GM12864 (cell line): ENCODE measurements at places on chromosomes 7 and 10.
A peak's percentile ranks its signal among the peaks of the same experiment; 100 is the strongest.

GRCh38 chr10:93062514-93063143 lies 2.0 kb downstream of the CYP26C1 start:
- DNase-seq: no peak

DNA sequence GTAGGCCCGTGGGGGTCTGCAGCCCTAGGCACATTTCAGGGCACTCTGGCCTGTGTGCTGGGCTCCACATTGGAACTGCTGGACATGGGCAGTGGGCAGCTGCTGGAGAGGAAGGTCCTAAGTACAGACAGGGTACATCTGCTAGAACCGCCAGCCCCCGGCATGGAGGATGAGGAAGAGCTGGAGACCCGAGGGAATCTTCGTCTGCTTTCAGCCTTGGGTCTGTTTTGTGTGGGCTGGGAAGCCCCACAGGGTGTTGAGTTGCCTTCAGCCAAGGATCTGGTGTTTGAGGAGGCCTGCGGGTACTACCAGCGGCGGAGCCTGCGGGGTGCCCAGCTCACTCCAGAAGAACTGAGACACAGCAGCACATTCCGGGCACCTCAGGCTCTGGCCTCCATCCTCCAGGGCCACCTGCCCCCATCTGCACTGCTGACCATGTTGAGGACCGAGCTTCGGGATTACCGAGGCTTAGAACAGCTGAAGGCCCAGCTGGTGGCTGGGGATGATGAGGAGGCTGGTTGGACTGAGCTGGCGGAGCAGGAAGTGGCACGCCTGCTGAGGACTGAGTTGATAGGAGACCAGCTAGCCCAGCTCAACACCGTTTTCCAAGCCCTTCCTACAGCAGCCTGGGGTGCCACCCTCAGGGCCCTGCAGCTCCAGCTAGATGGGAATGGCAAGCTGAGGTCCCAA lies 1.4 kb downstream of the HPS6 start:
- DNase-seq: no peak

DNA sequence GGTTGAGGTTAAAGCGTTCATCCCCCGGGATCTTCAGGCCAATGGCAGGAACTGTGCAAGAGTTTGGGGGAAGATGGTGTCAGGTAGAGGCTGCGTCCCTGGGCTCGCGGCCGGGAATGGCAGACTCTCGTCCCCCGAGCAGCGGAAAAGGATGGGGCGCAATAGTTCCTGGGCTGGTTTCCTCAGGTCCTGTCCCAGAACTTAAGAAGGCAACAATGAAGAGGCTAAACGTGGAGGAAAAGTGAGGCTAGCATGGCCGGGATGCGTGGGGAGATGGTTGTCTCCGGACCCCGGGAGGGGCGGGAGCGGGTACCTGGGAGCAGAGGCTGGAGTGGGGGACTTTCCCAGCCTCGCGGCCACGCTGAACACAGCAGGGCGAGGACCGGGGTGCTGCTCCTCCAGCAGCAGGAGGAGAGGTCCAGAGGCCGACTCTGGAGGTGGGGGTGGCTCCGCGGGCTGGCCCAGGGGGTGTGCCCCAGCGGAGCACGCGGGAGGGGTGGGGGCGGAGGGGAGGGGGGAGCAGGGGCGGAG lies 882 bp downstream of the IRF5 start:
- DNase-seq: no peak

GRCh38 chr7:38051786-38052185 lies 126.3 kb upstream of the STARD3NL start:
- no peak for DNase-seq

- peak; percentile 72 for DNase-seq
These were observed 167.6 kb downstream of the AMPH start for GRCh38 chr7:38463277-38464225.

DNA sequence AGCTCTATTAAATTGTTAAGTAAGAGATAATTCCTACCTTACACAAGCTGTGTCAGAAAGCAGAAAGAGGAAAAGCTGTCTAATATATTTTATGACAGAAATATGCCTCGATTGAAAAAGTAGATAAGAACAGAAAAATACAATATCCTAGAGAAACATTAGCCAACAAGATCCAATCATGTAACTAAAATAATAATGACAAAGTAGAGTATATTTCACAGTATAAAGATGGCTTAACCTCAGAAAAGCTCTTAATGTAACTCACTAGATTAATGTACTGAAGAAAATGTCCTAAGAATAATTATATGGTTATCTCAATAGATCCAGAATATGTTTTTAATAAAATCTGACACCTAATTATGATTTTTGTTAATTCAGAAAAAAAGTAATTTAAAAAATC lies 89.8 kb upstream of the HABP2 start:
- DNase-seq: no peak

DNA sequence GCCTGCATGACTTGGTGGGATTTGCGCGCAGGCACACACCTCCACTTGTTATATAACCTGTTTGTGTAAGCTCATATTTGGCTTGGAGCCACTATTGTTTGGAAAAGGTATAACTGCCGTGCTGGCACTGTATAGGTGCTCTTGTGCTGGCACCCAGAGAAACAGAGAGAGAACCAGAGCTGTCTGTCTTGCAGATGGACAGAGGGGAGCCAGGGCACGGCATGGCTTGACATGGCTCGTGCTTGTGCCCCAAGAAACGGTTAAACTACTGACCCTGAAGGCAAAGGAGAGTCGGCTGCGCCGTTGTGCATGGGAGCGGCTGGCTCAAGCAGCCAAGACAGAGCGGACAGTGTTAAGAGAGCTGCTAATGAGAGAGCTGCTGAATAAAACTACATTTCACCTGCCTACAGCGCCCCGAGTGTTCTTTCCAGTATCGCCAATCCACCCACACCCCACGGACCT lies 23.2 kb downstream of the RAPGEF5 start:
- DNase-seq: no peak

DNA sequence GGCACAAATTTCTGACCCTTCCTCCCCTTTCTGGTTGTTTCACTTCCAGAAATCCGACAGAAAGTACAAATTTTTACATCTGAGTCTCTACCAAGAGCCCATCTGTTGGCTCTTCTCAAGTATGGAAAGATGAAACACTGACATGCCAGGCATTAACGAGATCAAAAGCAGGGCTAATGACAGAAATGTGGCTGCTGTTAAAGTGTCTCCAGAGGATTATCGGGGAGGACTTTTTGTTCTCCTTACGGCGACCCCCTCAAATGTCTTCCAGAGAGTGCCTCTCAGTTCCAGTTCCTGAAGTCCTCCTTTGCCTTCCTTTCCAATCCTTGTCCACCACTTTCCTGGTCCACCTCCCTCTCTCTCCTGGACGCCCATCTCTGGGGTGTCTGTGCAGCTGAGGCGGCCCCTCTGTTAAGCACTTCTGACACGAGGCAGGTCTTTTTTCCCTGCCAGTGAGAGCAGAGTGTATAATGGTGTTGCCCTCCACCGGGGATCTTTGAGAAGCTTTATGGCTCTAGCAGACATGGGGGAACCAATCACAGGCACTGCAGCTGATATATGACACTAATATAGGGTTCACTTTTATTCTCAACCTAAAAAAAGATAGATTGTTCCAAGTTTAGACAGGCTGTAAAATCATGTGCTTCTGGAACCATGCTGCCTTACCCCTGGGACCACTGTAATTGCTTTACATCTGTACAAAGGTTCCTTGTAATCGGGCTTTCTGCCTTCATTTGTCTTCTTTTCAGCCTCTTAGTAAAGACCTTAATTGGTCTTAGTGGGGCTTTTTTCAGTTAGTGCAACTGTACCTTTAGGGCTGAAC lies 757.1 kb downstream of the AUTS2 start:
- DNase-seq: no peak

- no peak for DNase-seq
These were observed 201.7 kb downstream of the BUB3 start for GRCh38 chr10:123355748-123356481.

- no peak for DNase-seq
These were observed 51.1 kb downstream of the SPOCK2 start for GRCh38 chr10:72037266-72037665.

DNA sequence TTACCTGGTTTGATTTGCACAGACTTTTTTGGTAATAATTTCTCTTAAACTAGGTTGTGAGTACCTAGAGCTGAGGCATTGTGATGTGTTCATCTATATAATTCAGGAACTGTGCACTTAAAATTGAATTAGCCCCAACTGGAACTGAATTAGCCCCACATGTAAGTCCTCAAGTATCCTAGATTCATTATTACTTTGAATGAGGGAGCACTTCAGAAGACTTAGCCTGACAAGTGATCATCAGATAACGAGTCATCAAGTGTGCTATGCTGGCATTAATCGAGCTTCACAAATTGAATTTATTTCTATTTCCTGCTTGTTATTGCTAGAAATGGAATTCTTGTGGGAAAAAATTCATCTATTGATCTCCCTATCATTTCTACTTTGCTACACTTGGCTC lies 323.4 kb upstream of the SEMA3D start:
- DNase-seq: no peak

DNA sequence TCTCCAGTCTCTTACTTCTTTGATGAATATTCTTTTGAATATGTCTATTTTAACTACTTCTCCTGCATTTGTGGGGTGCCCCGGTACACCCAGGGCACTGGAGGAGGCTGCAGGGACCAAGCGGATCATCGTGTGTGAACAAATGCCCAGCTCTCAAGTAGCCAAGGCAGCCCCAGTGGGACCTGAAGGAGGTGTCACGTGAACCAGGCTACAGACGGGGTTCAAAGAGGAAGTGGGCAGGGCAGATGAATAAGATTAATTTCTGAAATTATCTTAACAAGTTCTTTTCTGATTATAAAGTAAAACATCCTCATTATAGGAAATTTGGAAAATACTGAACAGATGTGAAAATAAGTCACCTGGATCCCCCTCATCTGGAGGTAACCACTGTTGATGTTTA lies 78.4 kb upstream of the DUSP5 start:
- DNase-seq: no peak

GRCh38 chr7:26993816-26994810 lies 101.7 kb downstream of the HOXA1 start:
- no peak for DNase-seq

- no peak for DNase-seq
These were observed 27.3 kb downstream of the RALA start for GRCh38 chr7:39650676-39651075.

GRCh38 chr10:131210181-131210580 lies 101.3 kb downstream of the TCERG1L start:
- no peak for DNase-seq

DNA sequence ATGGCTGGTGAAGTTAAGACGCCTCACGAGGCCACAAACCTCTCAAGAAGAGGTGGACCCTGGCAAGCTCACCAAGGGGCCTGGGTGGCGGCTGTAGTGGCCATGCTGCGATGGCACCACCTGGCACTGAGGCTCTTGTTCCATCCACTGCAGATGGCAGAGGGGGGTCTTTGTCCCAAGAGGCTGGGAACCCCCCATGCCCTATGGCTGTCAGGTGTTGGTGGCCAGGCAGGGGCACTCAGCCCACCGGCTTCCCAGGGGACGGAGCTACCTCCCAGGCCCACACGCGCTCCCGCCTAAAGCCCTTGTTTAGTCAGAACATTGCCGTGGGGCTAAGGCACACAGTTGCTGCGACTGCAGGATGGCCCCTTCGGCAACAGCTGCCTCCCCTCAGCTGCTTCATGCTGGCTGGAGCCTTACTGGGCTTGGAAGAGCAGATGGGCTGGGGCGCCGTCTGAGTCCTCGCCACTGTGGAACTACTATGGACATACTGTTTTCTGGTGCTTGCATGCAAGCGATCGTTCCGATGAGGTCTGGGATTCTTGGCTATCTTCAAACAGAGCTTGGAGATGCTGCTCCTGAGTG lies 46.8 kb downstream of the DPYSL4 start:
- no peak for DNase-seq

DNA sequence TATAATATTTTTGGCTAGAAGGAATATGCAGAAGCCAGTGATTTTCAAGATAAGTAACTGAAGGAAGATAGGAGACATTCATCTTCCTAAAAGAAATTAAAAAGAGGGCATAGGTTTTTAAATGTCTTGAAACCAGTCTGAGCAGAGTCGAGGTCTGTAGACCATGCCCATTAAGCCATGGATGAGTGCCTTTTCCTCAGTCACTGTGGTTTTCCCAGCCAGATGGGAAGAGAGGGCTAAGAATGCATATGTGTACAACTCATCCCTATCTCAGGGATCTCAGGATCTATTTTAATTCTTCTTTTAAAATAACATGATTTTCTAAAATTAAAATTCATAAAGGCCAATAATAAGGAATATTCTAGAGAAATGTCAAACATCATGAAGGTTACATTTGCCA lies 112.8 kb downstream of the PPP1R3A start:
- no peak for DNase-seq

GRCh38 chr10:114009281-114009996 lies 34.2 kb upstream of the ADRB1 start:
- no peak for DNase-seq

DNA sequence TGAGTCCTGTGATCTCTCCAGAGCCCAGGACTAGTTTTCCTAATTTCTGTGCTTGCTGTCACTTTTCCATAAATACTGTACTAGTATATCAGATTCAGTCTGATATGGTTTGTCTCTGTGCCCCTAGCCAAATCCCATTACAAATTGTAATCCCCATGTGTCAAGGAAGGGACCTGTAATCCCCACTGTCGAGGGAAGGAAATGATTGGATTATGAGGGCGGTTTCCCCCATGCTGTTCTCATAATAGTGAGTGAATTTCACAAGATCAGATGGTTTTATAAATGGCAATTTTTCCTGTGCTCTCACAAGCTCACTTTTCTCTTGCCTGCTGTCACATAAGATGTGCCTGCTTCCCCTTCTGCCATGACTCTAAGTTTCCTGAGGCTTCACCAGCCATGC lies 54.8 kb upstream of the IFRD1 start:
- DNase-seq: no peak

DNA sequence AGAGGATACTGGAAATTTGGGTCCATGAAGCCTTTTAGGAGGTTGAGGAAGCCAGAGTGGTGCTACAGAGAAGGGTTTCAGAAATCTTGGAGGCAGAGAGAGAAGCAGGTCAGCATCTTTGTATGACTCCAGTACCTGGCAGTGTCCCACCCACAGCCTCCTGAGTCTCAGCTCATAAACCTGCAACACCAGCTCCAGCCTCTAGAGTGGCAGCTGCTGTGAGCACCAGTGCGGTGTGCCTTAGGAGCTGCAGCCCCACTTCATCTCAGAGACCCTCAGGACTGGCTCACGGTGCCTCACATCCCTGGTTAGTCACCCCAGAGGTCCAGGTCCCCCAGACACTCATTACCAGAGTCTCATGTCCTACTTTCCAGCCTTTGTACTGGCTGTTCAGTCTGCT lies 84.8 kb upstream of the PRKAR2B start:
- DNase-seq: no peak

DNA sequence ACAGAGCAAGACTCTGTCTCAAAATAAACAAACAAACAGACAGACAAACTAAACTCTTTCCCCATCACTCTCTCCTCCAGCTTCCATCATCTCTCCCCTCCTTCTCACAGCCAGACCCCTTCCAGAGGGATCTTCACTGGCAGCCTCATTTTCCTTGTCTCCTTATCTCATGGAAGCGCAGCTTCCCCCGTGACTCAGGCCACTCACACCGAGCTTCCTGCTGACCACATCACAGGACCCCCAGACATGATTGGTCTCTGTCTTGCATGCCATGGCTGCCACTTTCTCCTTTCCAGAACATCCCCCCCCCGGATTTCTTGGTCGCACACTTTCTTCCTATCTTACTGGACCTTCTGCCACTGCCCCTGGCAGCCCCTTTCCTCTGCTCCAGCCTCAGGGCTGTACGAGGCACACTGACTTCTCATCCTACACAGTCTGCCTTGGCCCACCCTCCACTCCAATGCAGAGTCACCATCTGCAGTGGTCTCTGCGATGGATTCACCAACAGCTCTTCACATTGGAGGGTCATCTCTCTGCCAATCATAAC lies 4.9 kb upstream of the INSIG1 start:
- no peak for DNase-seq

GRCh38 chr10:865257-865656 lies 66.2 kb downstream of the LARP4B start:
- DNase-seq: no peak

- no peak for DNase-seq
These were observed 148.0 kb downstream of the FGFR2 start for GRCh38 chr10:121450247-121450646.
